ENCODE measurements at places on chromosomes 6 and 20.

- DNase-seq, result no peak
Measured at GRCh38 chr6:82786248-82786647, 279.4 kb downstream of the UBE3D start.

DNA sequence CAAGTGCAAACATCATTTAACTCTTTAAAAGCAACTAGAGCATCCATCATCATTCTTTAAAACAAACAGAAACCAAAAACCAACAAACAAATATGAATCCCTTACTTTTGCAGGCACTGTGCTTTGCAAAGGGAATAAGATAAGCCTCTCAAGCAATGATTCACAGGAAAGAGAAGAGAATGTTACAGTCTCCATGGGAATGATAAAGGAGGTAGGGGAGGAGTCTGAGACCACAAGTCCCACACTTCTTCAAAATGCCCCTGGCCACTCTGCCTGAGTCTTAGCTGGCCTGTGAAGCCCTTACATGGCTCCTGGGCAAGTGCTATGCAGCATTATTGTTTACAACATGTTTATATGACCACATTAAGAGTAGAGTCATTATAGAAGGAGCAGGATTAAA lies 257.7 kb upstream of the MARCKS start:
- DNase-seq, result no peak

DNA sequence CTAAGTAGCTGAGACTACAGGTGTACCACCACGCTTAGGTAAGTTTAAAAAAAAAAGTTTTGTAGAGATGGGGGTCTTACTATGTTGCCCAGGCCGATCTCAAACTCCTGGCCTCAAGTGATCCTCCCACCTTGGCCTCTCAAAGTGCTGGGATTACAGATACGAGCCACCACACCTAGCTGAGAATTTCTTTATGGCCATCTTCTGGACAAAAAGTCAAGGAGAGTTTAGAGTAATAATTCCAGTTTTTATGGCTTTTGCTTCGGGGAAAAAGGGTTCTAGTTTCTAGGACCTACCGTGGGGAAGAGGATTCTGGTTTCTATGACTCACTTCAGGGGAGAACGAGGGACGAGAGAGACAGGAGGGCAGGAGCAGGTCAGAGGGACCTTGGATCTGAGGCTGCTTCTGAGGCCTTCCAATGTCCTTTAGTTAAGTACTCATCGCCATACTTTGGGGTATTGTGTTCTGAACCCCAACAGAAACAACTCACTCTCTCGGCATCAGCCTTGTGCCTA lies 69.3 kb upstream of the IER3 start:
- no peak for DNase-seq

DNA sequence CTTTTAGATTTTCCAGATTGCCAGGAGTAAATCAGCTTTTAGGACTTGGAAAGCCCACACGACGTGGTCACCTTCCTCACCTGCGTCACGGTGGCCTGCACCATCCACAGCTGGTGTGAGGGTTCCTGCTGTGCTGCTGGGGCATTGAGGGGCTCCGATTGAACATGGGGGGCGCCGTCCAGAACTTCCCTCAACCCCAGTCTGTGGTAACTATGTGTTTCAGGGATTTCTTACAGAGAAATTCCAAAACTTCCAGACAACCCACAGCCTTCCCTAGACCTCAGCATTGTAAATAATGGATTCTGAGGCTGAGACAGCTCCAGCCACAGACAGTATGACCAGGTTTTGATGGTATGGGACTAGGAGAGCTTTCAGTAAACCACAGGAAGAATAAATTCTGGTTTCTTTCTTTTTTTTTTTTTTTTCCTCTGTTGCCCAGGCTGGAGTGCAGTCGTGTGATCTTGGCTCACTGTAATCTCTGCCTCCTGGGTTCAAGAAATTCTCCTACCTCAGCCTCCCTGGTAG lies 46.7 kb upstream of the IRF4 start:
- peak; percentile 49 for DNase-seq

DNA sequence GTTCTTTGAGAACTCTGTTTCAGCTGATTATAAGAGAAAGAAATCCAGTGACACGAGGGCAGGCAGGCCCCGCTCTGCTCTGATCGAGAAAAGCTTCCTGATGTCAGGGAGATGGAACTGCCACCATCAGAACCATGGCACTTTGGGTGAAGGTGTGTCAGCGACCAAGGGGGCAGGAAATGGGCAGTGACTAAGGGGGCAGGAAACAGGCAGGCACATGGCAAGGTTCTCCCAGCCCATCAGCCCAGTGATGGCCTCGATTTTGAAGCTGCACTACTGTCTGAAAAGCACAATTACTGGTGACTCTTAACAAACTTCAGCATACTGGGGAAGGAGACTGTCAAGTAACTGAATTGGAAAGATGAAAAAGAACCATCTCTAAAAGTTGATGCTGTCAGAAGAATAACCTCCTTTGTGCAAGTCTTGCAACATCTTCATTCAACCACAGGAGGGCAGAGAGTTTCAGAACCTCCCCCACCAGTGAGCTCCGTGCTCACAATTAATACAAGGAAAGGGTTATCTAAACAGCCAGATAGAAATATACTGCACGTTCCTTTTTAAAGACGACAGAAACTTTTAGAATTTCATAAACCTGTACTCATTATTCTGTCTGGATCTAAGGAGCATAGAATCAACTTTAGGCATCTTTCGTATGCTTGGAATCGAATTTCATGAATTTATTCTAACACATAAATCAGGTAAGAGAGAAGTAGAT lies 39.1 kb downstream of the TMX4 start:
- DNase-seq, result no peak

Data from muscle of back (tissue), 13 donors.